H54 (cell line): ENCODE measurements at places on chromosomes 7 and 10.

- DNase-seq = no peak
Observed at GRCh38 chr10:129929343-129930292, 34.5 kb downstream of the EBF3 start.

GRCh38 chr7:17516771-17517170 is 218.3 kb downstream of the AHR start:
- DNase-seq = no peak

GRCh38 chr7:96388166-96388565 is 66.3 kb upstream of the SLC25A13 start:
- DNase-seq = no peak

DNA sequence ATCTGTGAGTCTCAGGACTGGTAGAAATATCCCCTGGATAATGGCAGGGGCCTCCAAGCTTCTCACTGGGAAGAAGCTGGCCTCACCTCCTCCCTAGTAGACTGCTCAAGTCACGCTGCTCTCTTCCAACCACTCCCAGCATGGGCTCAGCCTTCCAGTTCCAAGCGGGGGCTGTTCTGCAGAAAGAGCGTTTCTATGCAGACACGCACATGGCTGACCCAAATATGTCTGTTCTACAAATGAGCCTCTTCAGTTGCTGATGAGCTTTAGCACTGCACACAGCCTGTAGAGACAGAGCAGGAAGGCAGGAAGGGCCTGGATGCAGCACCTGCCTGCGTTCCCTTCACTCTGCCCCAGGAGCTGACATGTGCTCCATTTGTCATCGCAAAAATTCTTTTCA is 523.9 kb upstream of the MGMT start:
- no peak for DNase-seq

GRCh38 chr10:6121146-6121545 is 32.3 kb downstream of the RBM17 start:
- no peak for DNase-seq

- DNase-seq = no peak
Observed at GRCh38 chr10:71035511-71036296, 147.3 kb upstream of the PCBD1 start.

DNA sequence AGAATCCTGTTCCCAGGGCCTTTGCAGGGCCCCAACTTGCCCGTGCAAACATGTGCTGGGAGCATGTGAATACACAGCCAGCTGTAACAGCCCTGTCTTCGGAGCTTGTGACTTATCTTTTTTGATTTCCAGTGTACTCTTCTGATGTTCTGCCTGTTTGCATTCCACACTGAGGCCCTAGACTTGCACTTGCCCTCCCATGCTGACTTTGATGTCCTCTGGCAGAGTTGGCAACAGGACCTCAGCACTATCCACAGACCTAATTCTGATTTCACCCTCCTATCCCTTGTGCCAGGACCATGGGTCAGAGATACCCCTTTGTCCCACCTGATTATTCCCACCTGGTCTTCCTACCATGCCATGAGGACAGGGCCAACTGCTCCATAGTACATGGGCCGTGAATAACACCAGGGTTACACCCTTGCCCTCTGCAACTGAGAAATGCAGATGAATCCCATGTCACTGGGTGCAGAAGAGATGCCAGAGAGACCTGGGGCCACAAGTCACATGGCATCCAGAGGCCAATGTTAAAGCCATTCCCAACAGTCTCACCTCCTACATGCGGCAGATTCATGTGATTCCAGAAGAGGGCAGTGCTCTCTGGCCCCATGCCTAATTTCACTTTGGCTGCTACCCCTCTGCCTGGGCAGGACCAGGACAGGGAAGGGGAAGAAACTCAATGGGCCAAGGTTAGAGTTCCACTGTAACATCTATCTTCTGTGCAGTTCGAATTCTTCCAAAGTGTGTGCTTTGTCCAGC is 43.0 kb downstream of the SCRN1 start:
- DNase-seq = no peak

- no peak for DNase-seq
Observed at GRCh38 chr10:33441561-33441960, 107.1 kb upstream of the NRP1 start.
